ENCODE measurements at places on chromosomes 2 and 18. TPM values are rescaled to one million over a fixed set of nuclear protein-coding genes. Genes with fewer than 3 reads are reported as not detected.

DNA sequence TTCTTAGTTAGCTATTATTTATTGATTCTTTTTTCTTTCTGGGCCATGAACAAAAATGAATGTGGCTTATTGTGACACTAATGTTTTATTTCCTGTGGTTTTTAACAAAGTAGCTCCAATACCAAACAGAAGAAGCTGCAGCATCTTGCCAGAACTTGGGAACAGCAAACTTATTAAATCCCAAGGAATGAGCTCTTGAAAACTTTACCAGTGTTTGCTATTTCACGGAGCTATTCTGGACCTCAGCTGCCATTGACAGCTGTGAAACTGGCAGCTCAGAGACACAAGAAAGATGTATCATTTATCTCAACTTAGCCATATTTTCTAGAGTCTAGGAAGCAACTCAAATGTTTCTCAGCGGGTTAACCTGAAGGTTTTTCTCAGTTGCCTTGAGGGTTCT, 91.0 kb upstream of the NEUROD1 start:
- DNase-seq: no peak

DNA sequence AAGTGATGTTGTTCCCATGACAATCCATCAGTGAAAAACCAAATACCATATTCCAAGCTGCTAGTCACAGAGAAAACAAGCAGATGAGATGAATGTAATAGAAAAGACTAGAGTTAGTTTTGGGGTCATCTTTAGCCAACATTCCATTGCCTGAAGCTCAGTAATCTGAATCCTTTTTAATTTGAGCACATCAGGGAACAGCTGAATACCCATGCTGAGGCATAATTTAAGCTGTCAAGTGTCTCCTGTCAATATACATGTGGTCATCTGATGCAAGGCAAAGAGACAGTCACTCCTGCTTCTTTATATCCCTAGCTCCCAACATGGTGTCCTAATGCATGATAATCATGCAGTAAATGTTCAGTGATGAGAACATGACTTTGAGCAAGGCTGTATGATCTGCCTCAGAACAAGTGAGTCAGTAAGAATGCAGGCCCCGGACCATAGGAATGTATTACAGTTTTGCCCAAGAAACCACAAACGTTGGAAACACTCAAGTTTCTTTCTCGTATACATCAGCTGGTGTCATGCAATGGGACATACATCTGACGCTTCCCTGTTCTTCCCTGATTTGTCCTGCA, 48.0 kb downstream of the CDK15 start:
- no peak for DNase-seq

DNA sequence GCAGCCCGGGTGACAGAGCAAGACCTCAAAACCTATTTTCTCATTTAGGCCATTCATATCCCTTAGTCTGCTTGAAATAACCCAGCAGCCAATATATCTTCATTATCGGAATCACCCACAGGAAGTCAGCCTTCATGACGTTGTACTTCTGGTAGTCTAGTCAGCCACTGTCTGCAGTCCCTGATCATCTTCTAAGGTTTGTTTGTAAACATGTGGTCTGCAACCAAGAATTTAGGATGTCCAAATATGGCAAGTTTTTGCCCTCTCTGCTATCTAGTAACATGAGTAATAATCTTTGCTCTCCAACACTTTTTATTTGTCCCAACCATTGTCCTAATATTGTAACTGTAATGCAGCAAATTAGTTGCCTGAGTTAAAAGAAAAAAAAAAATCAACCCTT, 92.5 kb downstream of the PRPF40A start:
- no peak for DNase-seq

- no peak for DNase-seq
Observed at GRCh38 chr18:33014060-33014796, 241.4 kb upstream of the KLHL14 start.

DNA sequence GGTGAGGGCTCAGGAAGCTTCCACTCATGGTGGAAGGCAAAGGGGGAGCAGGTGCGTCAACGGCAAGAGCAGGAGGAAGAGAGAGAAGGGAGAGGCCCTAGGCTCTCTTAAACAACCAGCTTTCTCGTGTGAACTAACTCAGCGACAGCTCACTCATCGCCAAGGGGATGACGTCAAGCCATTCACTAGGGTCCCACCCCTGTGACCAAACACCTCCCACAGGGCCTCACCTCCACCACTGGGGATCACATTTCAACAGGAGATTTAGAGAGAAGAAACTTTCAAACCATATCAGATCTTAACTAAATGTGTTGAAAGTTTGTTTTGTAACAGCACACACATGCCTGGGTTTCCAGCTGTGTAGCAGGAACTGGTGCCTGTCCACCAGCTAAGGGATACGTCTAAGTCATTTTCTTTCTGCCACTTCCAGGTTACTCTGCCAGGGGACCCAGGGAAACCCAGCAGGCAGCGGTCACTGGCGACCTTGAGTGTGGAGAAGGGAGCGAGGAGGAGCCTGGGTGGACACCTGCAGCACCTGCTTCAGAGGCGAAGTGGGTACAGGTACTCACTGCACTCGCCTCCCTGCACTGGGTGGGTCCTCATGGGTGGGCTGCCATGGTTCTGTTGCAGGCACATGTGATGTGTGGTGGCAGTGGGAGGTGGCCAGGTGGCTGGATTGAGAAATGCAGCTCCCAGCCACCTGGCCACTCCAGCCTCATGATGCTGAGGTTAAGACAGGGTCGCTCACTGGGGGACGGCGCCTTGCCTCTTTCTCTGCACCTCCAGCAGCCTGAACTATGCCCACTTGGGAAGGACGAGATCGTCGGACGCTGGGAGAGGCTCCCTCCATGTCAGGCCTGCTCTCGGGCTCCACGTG, 8.4 kb upstream of the GPC1 start:
- DNase-seq: peak; percentile 2

GRCh38 chr2:109457366-109457765, 156.4 kb downstream of the SEPTIN10 start:
- DNase-seq: no peak

GRCh38 chr2:53998834-53999233, 28.0 kb upstream of the PSME4 start:
- no peak for DNase-seq

GRCh38 chr2:96501471-96501874, 3.7 kb downstream of the NEURL3 start:
- no peak for DNase-seq

DNA sequence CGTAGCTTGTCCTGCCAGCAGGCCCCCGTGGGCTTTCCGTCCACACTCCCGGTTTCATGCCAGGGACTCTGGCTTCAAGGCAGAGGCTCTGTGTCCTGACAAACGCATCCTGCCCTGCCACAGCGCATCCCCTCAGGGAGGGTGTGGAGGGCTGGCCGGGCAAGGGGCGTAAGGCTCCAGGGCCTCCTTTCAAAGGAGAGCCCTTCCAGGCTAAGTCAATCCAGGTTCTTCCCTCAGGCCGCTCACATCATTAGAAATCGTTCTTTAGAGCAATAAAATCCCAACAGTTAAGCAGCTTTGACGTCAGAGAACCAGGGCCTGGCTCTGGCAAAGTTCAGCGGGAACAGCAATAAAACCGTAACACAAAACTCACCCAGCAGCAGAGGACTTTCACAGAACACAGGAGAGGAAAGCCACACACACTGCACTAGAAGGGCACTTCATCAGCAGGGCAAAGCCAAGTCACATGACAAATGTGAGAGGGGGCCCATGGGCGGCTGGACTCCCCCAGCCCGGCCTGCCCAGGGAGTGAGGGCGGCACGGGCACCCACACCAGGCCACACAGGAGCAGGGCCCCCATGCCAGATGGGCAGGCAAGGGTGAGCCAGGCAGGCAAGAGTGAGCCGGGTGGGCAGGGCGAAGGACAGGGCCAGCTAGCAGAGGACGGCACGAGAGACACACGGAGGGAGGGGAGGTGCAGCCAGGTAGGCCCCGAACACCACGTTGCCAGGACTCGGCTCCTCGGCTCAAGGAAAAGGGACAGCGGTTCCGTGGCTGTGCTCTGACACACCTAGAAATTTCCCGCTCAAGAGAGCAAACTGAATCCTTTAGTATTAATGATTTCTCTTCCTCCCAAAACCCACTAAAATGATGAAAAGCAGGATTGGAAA, 52.0 kb downstream of the HDAC4 start:
- DNase-seq: no peak

GRCh38 chr2:217274578-217274977, 414.7 kb upstream of the TNP1 start:
- DNase-seq: no peak

DNA sequence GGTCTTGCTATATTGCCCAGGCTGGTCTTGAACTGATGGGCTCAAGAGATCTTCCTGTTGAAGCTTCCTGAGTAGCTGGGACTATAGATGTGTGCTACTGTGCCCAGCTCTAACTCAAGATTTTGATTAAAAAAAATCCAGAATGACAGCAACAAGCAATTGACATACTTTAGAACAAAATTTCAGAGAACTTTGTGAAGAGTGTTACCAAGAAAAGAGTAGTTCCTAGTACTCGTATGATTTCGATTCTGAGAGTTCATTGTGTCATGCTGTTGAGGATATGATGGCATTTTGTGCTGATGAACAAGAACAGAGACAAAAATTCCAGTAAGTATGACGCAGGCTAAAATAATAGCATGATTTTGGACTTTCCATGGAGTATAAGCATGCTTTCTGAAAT, 90.2 kb upstream of the TWSG1 start:
- DNase-seq: no peak

- no peak for DNase-seq
Observed at GRCh38 chr2:19073522-19073921, 284.9 kb downstream of the OSR1 start.

DNA sequence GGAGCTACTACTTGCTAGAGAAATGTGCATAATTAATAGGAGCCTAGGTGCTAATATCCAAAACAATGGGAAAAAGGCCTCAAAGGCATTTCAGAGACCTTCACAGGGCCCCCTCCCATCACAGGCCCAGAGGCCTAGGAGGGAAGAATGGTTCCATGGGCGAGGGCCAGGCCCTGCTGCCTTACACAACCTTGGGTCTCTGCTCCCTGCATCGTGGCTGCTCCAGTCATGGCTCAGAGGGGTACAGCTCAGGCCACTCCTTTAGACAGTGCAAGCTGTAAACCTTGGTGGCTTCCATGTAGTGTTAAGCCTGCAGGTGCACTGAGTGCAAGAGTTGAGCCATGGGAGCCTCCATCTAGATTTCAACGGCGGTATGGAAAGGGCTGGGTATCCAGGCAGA, 429.2 kb downstream of the FIGN start:
- no peak for DNase-seq

- DNase-seq: no peak
Observed at GRCh38 chr18:46719388-46719787, 37.5 kb downstream of the ST8SIA5 start.

- DNase-seq: no peak
Observed at GRCh38 chr2:20327370-20327769, 23.3 kb downstream of the PUM2 start.

- no peak for DNase-seq
Observed at GRCh38 chr18:61824733-61825363, 68.0 kb downstream of the RNF152 start.

- no peak for DNase-seq
Observed at GRCh38 chr2:241274127-241274526, 41.3 kb downstream of the HDLBP start.

- DNase-seq: peak; percentile 2
Observed at GRCh38 chr2:240213476-240214421, 73.3 kb upstream of the OTOS start.

DNA sequence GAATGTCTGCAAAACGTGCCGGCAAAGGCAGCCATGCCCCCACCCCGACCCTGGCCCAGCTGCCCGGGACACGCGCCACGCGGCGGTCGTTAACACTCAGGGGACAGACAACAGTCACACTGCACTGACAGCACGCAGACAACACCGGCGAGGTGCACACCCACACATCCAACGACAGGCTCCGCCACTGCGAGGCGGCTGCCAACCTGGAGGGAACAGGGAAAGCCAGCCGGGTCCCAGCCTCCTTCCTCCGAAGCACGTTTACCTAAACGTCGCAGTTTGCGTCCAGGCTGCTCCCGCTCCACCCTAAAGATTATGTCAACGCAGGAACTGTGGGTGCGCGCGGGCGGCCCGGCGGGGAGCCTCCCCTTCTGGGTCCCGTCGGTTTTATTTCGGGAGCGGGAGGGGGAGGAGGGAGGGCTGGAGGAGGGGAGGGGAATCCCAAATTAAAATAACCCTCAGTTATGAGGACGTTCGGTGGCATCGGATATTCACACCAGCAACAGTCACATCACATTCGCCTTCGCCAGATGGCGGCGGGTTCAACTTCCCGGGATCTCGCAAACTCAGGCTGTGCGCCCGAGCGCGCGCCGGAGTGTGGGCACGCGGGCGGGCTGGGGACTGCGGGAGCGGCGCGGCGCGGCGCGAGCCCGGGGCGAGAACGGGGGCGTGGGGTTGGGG, 644 bp downstream of the PTGR3 start:
- DNase-seq: peak; percentile 33

GRCh38 chr18:58632552-58632951, 3.7 kb upstream of the ALPK2 start:
- no peak for DNase-seq

EPHA4 gene
- total RNA-seq: 5.4 TPM

ARHGAP28 gene
- total RNA-seq: not detected

MATN3 gene
- total RNA-seq: not detected

SERPINB11 gene
- total RNA-seq: not detected

DDX18 gene
- 210 TPM for total RNA-seq

KCNE4 gene
- total RNA-seq: not detected

ASXL3 gene
- total RNA-seq: not detected

Data from activated T-cell treated with anti-CD3 and anti-CD28 coated beads, Interleukin-2, amount 50 U/mL, for 4 hours (primary cell).